ENCODE measurements at places on chromosomes 2 and 18.

- no peak for DNase-seq
Measured at GRCh38 chr18:27695503-27695902, 481.4 kb downstream of the CDH2 start.

GRCh38 chr2:201257956-201258665 is 2.2 kb upstream of the CASP8 start:
- peak; percentile 77 for DNase-seq

DNA sequence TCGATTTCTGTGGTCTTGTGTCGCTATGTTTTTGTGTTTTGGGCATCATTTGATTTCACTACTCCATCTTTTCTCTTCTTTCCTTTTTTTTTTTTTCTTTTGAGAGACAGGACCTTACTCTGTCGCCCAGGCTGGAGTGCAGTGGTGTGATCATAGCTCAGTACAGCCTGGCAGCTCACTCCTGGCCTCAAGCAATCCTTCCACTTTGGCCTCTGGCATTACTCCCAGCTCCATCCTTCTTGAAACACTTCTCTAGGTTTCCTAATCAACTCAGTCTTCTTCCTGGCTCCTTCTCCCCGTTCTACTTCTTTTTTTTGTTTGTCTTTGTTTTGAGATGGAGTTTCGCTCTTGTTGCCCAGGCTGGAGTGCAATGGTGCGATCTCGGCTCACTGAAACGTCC is 26.5 kb downstream of the TCF23 start:
- DNase-seq = no peak

GRCh38 chr2:217735899-217736298 is 266.9 kb downstream of the TNS1 start:
- DNase-seq = no peak

DNA sequence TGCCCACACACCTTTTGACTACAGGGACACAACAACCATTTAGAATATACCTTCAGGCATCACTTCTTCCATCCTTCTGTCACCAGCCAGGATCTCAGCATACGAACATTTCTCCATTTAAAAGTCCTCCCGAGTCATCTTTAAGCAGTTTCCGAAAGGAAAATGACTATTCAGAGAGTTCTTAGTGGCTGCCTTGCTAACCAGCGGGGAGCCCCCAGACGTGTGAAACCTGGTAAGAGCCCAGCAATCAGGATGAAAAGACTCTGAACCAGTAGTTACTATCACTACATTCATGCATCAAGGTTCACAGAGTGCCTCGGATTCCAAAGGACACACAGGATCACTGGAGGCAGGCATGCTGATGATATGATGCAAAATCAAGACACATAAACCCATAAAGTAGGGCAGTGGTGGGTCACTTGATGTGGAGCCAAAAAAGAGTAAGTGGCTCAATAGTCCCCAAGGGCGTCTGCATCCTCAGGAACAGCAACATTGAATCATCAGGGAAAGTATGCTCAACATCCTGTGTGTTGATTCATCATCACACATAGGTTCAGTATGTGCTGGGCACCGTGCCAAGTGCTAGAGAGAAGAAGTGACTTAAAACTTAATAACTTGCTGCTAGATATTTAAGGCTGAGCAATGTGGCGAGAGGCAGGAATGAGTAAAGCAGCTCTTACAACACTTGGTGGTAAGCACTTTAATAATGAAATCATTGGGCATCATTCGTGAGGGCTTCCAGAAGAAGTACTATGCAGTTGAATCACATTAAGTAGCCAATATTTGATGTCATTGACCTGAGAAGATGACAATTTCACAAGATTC is 4.4 kb downstream of the CCL20 start:
- peak; percentile 63 for DNase-seq
